Left lung (tissue), 14 donors: ENCODE measurements at places on chromosomes 4 and X. TPM values are rescaled to one million over a fixed set of nuclear protein-coding genes. Genes with fewer than 3 reads are reported as not detected.

The SSX4 gene
- total RNA-seq: not detected

DNA sequence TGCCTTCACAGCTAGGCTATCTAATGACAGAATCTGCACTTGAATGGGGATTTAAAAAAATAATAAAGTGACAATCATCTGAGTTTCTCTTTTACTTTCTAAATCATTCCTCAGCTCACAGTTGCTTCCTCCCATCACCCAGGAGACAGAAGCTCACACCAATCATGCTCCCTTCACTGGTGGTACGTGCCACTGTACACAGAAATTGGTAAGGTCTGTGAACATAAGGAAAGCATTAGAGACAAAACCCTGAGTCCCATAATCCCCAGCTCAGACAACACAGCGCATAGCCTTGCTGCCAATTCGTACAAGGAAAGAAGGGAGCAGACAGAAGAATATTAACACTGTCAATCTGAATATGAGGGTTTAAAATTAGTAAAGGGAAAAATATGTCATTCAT is 133.1 kb downstream of the IDS start:
- H3K4me1 ChIP-seq: no peaks in the 10 kb centered on the region
- no peak overlapping the region for H3K27ac ChIP-seq
- no peak overlapping the region for H3K4me3 ChIP-seq

The EFHC2 gene
- 1.6 TPM for total RNA-seq

- peak overlapping the region; percentile 91 for H3K27ac ChIP-seq
- peak; percentile 85 for DNase-seq
- no peaks in the 10 kb centered on the region for H3K36me3 ChIP-seq
- H3K27me3 ChIP-seq: no peaks in the 10 kb centered on the region
- peaks cover 5% of the 10 kb centered on the region for H3K4me1 ChIP-seq
Observed at GRCh38 chr4:169079942-169080827, 70.1 kb upstream of the CBR4 start.

- H3K36me3 ChIP-seq: no peaks in the 10 kb centered on the region
- no peak overlapping the region for H3K27ac ChIP-seq
- no peak for DNase-seq
- H3K4me1 ChIP-seq: no peaks in the 10 kb centered on the region
- no peaks in the 10 kb centered on the region for H3K27me3 ChIP-seq
Observed at GRCh38 chr4:146932116-146932515, 13.5 kb downstream of the TTC29 start.

DNA sequence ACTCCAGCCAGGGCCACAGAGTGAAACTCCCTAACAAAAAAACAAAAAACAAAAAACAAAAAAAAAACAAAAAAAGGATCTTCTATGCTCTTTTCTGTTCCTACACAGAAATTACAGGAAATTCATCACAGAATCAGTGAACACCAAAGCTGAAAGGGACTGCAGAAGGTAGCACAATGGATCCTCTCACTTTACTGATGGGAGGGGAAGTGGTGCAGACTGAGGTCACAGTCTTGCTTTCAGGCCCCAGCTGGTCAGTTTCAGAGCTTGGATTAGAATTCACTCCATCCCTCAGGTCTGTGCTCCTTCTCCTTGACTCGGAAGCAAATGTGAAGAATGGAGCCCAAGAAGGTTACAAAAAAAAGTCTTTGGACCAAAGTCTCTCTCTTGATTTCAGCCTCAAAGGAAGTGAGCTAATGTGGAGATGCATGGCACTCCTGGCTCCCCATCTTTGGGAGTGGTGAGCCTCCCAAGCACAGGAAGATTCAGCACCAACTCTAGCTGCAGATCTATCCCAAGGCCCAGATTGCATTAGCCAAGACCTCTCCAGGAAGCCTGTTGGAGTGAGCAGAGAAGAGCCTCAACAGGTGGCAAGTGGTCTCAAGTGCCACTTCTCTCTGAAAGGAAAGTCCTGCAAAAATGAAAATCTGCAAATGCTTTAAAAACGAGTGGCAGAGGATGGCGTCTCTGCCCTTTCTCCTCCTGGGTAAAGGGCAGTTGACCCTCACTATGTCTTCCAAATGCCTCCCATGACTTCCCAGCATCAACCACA is 176.0 kb downstream of the MAML3 start:
- peaks cover 21% of the 10 kb centered on the region for H3K4me1 ChIP-seq
- DNase-seq: peak; percentile 47
- no peaks in the 10 kb centered on the region for H3K36me3 ChIP-seq
- H3K27me3 ChIP-seq: no peaks in the 10 kb centered on the region
- H3K4me3 ChIP-seq: no peak overlapping the region

- DNase-seq: no peak
- H3K4me3 ChIP-seq: no peak overlapping the region
- H3K4me1 ChIP-seq: no peaks in the 10 kb centered on the region
- peaks cover 24% of the 10 kb centered on the region for H3K36me3 ChIP-seq
- no peaks in the 10 kb centered on the region for H3K27me3 ChIP-seq
Observed at GRCh38 chrX:130125091-130125874, 15.0 kb upstream of the ELF4 start.

DNA sequence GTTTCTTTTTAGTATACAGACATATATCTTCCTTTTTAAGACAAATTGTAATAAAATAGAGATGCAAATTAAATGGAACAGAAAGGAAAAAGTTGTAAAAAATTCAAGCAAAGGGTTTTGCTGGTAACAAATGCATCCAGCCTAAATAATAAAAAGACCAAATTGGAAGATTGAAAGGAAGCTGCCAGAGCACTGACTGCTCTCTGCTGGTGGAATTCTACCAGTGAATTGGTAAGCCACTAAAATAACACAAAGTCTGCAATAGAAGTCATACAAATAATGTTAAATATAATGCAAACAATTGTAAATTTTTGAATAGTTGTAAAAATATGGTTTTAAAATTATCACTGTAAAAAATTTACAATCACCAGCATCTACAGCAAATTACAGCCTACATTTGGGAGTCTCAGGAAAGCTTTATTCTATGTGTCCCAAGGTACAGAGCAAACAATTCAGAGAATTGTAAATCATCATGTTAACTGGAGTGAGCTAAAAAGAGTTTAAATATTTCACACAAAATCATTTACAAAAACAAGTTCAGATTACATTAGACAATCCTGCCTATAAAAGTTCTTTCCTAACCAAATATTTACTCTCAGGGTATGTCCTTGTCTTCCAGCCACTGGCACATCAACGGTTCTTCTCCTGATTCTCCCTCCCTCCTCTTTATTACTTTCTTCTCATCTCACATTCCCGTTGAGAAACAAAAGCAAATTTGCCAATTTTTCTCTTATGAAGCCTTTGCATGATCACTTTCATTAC is 1322.5 kb downstream of the PCDH7 start:
- H3K27ac ChIP-seq: no peak overlapping the region
- H3K4me1 ChIP-seq: no peaks in the 10 kb centered on the region
- H3K27me3 ChIP-seq: no peaks in the 10 kb centered on the region
- DNase-seq: no peak

- no peaks in the 10 kb centered on the region for H3K36me3 ChIP-seq
- DNase-seq: no peak
- no peak overlapping the region for H3K4me3 ChIP-seq
- H3K4me1 ChIP-seq: peaks cover 10% of the 10 kb centered on the region
- H3K27ac ChIP-seq: peak overlapping the region; percentile 50
Observed at GRCh38 chr4:127143460-127144195, 489.1 kb upstream of the INTU start.

DNA sequence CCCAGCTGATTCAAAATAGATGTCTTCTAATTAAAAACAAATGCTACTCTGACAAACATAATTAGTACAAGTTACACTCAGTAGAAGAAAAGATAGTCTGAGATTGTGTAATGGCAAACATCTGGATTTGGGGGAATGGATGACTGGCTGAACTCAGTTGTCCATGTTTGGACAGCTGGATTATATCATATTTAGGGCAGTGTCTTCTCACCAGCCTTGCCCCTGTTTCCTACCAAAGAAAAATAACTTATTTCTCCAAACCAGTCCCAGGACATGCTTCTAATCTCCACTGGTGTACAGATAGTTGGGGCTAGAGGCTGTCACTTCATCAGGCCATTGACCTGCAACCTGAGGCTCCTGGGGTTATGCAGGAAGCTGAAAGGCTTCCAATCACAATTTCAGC is 237.3 kb downstream of the USP46 start:
- H3K27ac ChIP-seq: no peak overlapping the region
- H3K27me3 ChIP-seq: no peaks in the 10 kb centered on the region
- no peak for DNase-seq
- peaks cover 3% of the 10 kb centered on the region for H3K36me3 ChIP-seq

- H3K4me1 ChIP-seq: peaks cover 49% of the 10 kb centered on the region
- DNase-seq: no peak
- no peak overlapping the region for H3K27ac ChIP-seq
- no peak overlapping the region for H3K4me3 ChIP-seq
- no peaks in the 10 kb centered on the region for H3K27me3 ChIP-seq
Observed at GRCh38 chrX:1507511-1508463, 29.2 kb downstream of the P2RY8 start.

DNA sequence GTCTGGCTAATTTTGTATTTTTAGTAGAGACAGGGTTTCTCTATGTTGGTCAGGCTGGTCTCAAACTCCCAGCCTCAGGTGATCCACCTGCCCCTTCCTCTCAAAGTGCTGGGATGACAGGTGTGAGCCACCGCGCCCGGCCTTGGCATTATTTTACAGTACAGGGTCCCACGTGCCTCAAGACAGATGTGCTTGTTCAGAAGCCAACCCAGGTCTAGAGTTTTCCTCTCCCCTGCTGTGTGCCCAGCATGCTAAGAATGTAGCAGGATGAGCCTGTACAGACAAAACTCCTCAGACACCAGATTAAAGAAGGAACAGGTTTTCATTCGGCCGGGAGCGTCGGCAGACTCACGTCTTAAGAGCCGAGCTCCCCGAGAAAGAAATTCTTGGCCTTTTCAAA is 42.2 kb downstream of the CRLF2 start:
- H3K36me3 ChIP-seq: no peaks in the 10 kb centered on the region
- no peak overlapping the region for H3K4me3 ChIP-seq
- H3K27me3 ChIP-seq: peaks cover 7% of the 10 kb centered on the region
- no peaks in the 10 kb centered on the region for H3K4me1 ChIP-seq
- H3K27ac ChIP-seq: no peak overlapping the region

- no peak for DNase-seq
- no peak overlapping the region for H3K4me3 ChIP-seq
- H3K36me3 ChIP-seq: no peaks in the 10 kb centered on the region
- no peak overlapping the region for H3K27ac ChIP-seq
- peaks cover 10% of the 10 kb centered on the region for H3K27me3 ChIP-seq
- no peaks in the 10 kb centered on the region for H3K4me1 ChIP-seq
Observed at GRCh38 chr4:80309294-80310004, 26.1 kb upstream of the CFAP299 start.

- no peak overlapping the region for H3K27ac ChIP-seq
- H3K4me1 ChIP-seq: no peaks in the 10 kb centered on the region
- DNase-seq: no peak
Observed at GRCh38 chr4:2177443-2178093, 64.4 kb downstream of the HAUS3 start.

- H3K36me3 ChIP-seq: no peaks in the 10 kb centered on the region
- no peak overlapping the region for H3K27ac ChIP-seq
- no peak for DNase-seq
- H3K4me1 ChIP-seq: peaks cover 3% of the 10 kb centered on the region
- H3K4me3 ChIP-seq: no peak overlapping the region
- peaks cover 49% of the 10 kb centered on the region for H3K27me3 ChIP-seq
Observed at GRCh38 chrX:153888344-153888743, 2.4 kb upstream of the L1CAM start.

DNA sequence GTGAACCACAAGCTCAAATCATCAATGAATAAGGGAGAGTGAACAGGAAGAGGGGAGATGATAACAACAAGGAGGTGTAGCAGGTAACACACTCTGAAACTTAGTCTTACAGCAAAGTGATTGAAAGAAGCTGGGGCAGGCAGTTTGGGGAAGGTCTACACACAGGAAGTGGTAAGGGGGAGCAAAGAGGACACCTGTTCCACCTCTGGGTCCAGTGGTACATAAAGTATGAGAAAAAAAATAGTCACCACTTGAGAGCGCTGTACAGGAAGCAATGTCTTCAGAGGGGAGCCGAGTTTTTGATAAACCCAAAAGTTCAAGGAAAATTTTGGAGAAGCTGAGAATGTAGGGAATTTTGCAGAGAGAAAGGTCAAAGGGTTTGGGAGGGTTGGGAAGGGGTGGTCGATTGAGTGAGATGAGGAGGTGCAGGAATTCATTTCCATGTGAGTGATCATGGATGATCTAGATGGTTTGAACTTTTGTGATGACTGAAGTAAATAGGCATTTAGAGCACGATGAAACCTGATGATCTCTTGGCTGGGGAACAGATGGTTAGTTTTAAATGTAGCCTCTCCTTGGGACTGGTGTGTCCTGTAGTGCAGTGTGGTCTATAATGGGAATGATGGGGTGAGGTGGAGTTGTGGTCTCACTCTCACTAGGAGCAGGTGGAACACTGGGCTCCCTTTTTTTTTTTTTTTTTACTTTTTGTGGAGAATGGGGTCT is 142.0 kb downstream of the RBMX2 start:
- H3K36me3 ChIP-seq: no peaks in the 10 kb centered on the region
- no peak for DNase-seq
- H3K4me3 ChIP-seq: no peak overlapping the region
- H3K27me3 ChIP-seq: no peaks in the 10 kb centered on the region

DNA sequence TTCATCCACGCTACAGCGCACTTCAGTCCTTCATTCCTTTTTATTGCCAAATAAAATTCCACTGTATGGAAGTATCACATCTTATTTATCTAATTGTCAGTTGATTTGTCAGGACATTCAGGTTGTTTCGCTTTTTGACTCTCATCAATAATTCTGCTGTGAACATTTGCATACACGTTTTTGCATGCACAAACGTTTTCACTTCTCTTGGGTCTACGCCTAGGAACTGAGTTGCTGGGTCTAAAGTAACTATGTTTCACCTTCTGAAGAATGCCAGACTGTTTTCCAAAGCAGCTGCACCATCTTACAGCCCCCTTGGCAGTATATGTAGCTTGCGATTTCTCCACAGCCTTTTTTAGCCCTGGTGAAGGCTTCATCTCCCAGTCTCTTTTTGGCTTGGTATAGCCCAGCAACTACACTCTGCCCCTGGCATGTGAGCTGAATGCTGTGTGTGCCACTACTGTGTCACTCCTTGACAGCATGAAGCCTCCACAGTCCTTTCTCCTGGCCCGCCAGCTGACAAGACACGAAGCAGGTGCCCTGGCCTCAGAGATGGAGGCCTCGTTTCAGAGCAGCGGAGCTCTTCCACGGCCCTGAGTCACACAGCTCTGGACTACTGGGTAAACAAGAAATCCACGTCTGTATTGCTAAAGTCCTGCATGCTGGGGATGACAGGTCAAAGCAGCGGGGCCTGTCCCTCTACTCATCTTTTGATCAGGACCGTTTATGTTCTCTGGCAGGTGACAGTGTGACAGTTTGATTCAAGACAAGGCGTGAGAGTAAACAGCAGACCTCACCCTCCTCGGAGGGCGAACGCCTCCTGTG is 75.5 kb downstream of the NSUN7 start:
- peaks cover 11% of the 10 kb centered on the region for H3K4me1 ChIP-seq
- no peak overlapping the region for H3K27ac ChIP-seq
- H3K36me3 ChIP-seq: no peaks in the 10 kb centered on the region
